Activated CD4-positive, alpha-beta memory T cell treated with anti-CD3 and anti-CD28 coated beads, Interleukin-2, amount 10 ng/mL, durations not matched to agents 7 days and 5 days (primary cell): ENCODE measurements at places on chromosomes 16 and 17.

DNA sequence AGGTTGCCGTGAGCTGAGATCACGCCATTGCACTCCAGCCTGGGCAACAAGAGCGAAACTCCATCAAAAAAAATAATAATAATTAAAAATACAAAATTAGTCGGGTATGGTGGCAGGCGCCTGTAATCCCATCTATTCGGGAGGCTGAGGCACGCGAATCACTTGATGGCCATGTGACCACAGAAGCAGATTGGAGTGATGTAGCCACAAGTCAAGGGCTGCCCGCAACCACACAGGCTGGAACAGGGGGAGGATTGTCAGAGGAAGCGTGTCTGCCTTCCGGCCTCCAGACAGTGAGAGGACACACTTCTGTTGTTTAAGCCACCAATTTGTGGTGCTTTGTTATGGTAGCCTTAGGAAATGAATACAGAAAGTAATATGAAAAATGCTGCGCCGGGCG is 11.8 kb upstream of the NAGS start:
- DNase-seq, result no peak

GRCh38 chr16:47612711-47613110 is 151.6 kb downstream of the PHKB start:
- no peak for DNase-seq

GRCh38 chr16:75070012-75070841 is 46.4 kb downstream of the LDHD start:
- no peak for DNase-seq

GRCh38 chr17:13642188-13642587 is 40.5 kb upstream of the HS3ST3A1 start:
- DNase-seq, result no peak

GRCh38 chr17:83192161-83192788 is 112.9 kb downstream of the METRNL start:
- peak; percentile 17 for DNase-seq

GRCh38 chr16:27980919-27981700 is 82.4 kb downstream of the GSG1L start:
- DNase-seq, result no peak

- DNase-seq, result peak; percentile 30
Measured at GRCh38 chr17:18181358-18181757, 2.3 kb upstream of the ALKBH5 start.

- DNase-seq, result no peak
Measured at GRCh38 chr16:72201387-72201786, 29.4 kb upstream of the PMFBP1 start.

DNA sequence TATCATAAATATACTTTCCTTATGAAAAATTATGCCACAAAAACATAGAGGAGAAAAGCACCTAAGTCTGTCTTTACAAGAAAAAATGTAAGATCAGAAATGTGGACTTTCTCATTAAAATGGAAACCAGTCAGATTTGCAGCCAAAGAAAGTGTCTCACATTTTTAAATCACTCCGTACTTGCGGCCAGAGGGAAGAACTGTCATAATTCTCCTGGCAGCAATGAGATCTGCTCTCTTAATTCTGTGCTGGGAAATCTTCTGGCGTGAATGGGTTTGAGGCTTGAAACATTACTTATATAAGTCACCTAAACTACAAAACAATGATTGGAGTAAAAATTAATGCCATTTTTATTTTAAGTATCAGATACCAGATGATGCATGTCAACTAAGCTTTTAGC is 10.7 kb downstream of the C16orf95 start:
- no peak for DNase-seq

- no peak for DNase-seq
Measured at GRCh38 chr16:22743401-22743800, 70.6 kb upstream of the HS3ST2 start.

DNA sequence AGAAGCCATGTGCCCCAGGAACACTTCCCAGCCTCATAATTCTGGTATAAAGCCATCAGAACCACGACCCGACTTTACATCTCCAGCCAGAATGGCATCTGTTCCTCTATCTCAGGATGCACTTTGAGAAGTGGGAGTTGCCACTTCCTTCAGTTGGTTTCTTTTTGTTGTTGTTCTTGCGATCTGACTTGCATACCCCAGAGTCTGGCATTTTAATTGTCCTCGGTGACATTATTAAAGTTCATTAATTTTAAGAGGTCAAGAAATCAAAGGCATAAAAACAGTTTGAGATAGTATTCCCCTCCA is 13.5 kb downstream of the MARCHF10 start:
- DNase-seq, result no peak
